ENCODE measurements at places on chromosomes 5 and 9. TPM values are rescaled to one million over a fixed set of nuclear protein-coding genes. Genes with fewer than 3 reads are reported as not detected.

Gene DIPK1B
- total RNA-seq = 1.1 TPM

Gene SPINK7
- total RNA-seq = not detected

Gene ALAD
- total RNA-seq = 32.2 TPM

Gene PCDHGA3
- total RNA-seq = 0.23 TPM

Gene HSD17B3
- total RNA-seq = not detected

Gene PCDHGA8
- 2.0 TPM for total RNA-seq

Gene GRIN1
- total RNA-seq = under 0.01 TPM

Gene SELENOP
- total RNA-seq = 2.6 TPM

Gene SUSD3
- total RNA-seq = 0.23 TPM

Gene C7
- 15.8 TPM for total RNA-seq

Gene AMACR
- total RNA-seq = 7.0 TPM

Gene STC2
- 503 TPM for total RNA-seq

Gene APBA1
- total RNA-seq = 3.9 TPM

Gene SLC35D2
- total RNA-seq = 8.1 TPM

Gene MRRF
- 17.2 TPM for total RNA-seq

All from smooth muscle cell of the coronary artery (primary cell).